ENCODE measurements at places on chromosomes 16 and 17.

DNA sequence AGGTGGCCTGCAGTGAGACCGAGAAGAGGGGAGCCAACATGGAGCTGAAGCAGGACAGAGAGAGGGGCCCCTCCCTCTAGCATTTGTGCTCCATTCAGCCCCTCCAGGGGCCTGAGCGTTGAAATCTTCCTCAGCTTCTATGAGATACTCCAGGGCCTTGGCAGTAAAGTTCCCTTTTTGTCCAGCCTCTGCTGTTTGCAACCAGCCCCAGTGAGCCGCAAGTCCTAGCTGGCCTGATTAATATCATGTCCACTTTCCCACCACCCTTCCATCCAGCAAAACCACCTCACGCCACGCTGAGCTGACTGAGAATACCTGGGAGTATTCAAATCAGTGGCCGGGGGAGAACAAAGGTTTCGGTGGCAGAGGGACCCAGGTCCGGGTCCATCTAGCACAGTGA is 11.7 kb upstream of the RPH3AL start:
- DNase-seq: no peak

DNA sequence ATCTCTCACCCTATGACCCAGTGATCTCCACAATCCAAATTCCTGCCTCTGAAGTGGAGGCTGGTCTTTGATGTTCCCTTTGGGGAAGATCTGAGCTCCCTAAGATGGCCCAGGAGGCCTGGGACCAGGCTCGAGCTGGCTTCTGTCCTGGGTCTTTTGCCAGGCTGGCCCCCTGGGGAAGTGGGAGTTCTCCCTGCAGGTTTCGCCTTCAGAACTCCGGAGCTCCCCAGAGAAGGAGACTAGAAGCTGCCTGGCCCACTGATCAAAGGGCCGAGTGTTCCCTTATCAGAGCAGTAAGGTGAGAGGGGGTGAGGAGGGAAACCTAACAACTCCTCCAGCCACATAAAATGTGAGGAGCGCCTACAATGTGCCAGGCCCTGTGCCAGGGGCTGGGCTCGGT is 147.1 kb downstream of the IRF8 start:
- DNase-seq: no peak

- no peak for DNase-seq
Measured at GRCh38 chr16:67430504-67430976, 381 bp upstream of the HSD11B2 start.

DNA sequence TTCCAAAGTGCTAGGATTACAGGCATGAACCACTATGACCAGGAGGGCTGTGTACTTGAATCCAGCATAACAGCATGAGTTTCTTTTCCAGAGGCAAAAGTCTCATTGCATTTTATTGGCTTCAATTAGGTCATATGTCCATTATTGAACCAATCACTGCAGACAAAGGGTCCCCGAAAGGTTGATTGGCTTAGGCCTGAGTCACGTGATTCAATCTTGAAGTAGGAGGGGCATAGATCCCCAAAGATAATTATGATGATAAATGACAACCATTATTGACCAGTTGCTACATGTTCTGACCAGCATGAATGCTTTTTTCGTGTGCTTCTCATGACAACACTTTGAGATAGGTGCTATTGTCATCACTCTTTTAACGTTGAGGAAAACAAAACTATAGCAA is 25.3 kb downstream of the CACNG3 start:
- DNase-seq: no peak

DNA sequence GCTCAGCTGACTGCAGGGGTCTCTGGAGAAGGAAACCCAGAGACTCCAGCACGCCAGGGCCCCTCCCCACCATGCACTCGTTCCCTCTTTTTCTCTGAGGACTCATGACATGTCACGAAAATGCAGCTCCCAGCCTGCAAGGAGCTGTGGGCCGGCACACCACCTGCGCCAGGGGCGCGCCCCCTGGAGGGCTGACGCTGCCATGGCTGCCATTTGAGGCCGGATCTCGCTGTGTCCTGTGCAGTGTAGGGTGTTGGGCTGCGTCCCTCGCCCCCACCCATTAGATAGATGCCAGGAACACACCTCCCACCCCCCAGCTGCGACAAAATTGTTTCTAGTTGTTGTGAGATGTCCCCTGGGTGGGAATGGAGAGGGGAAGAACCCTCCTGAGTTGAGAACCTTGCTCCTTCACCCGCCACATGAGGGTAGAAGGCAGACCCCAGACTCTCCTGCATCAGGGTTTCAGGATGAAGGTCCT is 8.2 kb downstream of the SYNGR2 start:
- peak; percentile 28 for DNase-seq

DNA sequence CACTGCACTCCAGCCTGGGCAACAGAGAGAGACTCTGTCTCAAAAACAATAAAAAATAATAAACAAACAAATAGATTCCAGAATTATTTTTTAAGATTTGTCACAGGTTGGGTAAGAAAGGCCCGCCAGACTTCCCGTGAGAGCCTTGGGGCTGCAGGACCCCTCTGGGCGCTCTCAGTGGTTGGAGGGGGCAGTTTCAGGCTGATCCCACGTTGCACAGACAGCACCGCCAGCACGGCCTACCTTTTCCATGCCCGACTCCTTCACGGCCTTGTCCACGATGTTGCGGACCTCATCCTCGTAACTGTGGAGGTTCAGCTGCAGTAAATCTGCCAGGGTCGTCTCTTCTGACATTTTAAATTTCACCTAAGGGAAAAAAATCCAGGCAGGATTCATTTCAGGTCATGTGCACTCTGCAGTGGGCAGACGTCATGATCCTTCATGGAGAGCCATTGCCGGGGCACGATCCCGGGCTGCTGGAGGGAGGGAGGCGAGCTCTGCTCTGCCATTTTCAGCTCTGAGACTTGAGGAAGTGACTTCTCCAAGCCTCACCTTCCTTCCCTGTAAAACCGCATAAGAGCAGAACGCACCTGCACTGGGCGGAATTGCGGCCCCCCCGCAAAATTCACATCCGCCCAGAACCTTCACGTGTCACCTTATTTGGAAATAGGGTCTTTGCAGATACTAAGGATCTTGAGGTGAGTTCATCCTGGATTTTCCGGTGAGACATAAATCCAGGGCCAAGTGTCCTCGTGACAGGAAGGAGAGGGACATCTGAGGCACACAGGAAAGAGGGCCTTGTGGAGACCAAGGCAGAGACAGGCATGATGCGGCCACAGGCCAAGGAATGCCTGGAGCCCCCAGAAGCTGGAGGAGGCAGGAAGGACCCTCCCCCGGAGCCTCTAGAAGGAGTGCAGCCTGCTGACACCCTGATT is 66.8 kb downstream of the DNAH17 start:
- no peak for DNase-seq

- DNase-seq: no peak
Measured at GRCh38 chr17:81197409-81197795, 25.4 kb downstream of the CEP131 start.

DNA sequence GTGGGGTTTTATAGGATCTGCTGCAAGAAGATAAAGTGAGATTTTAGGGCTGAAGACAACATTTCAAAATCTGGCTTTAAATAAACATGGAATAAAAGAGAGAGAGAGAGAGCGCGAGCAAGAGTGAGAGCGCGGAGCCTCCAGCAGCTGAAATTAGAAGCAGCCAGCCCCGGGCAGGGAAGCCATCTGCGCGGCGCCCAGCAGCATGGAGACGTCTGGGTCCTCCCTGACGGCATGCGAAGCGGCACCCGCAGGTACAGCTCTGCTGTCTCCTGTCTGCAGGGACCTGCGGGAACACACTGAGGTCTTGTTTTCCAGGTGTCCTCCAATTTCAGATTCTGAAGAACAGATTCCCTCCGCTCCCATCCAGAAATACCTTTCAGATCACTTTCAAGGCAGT is 7.9 kb upstream of the BAIAP2 start:
- no peak for DNase-seq

GRCh38 chr16:30351586-30352419 is 3.3 kb downstream of the CD2BP2 start:
- DNase-seq: no peak

DNA sequence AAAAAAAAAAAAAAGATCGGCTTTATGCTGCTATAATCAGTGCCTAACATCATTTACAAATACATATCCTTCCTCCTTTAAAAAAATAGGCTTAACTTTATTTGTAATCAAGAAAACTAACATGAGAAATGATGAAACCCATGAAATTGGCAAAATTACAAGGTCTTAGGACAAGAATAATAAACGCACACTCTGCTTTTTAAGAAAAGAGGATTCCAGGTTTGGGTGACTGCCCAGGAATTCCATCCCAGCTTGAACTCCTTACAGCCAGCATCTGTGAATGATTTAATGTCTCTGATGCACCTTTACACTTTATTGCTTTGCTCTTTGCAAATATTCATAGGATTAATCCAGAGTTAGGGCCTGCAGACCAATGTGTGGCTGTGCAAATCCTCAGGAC is 196.0 kb downstream of the CBLN1 start:
- DNase-seq: no peak

- no peak for DNase-seq
Measured at GRCh38 chr16:50467943-50468748, 80.0 kb upstream of the NKD1 start.

DNA sequence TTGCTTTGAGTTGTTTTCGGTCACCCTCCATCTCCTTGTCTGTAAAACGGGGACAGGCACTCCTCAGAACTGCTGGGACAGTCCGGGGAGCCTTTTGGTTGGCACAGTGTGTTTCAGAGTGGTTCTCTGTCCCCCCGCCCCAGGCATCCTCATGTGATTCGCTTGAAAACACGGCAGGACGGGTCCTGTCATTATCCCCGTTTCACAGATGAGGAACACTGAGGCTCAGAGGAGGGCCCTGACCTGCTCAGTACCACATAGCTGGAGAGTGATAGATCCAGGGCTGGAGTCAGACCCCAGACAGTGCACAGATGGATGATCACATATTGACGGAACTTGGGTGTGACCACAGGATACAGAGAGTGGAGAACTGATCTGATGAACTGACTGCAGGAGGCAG is 13.5 kb upstream of the ADGRG1 start:
- no peak for DNase-seq

DNA sequence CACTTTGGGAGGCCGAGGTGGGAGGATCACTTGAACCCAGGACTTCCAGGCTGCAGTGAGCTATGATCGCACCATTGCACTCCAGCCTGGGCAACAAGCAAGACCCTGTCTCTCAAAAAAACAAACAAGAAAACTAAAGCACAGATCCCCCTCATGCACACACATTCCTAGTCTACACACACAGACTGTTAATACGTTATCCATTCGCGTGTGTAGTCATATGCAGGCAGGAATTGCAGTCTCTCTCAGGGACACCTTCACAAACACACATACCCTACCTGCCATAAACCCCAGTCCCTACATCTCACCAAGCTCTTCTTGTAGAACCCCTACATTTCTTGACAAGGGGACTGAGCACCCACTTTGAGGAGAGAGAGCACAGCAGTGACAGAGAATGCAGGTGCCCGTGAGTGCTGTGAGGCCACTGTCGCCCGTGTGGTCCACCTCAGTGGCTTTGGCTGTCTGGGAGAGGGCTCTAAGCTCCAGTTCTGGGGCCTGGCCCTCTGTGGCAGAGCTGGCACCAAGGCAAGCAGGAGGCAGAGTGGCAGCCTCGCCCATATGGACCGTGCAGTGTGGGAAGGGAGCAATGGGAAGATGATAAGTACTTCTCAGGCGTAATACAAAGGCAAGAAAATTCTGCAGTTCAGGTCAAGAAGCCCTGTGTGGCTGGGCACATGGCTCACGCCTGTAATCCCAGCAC is 59.0 kb upstream of the RPH3AL start:
- DNase-seq: peak; percentile 14

- DNase-seq: no peak
Measured at GRCh38 chr17:82121660-82122629, 23.9 kb upstream of the FASN start.

DNA sequence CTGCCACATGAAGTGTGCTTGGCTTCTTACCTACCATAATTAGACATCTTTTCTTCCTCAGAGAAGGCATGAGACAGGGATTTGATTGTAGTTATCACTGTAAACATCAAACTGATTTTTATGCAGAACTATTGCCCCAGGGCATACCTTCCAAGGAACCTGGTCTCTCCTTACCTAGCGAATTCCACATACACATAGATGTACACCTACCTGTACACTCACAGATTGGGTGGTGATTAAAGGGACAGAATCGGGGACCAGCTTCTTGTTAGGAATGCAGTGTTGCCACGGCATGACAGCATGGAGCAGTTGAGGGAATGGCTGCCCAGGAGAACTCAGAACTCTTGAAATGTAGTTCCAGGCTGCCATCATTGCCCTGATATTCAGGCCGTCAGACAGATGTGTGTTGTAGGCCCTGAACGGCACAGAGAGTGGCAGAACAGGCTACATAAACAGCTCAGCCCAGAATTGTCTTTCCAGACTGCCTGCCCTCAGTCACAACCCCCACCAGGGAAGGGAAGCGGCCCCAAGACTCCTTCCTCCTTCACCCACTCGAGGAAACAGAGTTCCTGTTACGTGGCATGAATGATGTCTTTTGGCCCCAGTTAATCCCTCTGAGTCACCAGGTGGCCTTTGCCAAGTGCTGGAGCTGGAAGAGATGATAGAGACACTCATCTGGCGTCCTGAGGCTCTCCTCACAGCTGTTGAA is 17.8 kb upstream of the NAGLU start:
- DNase-seq: peak; percentile 69

DNA sequence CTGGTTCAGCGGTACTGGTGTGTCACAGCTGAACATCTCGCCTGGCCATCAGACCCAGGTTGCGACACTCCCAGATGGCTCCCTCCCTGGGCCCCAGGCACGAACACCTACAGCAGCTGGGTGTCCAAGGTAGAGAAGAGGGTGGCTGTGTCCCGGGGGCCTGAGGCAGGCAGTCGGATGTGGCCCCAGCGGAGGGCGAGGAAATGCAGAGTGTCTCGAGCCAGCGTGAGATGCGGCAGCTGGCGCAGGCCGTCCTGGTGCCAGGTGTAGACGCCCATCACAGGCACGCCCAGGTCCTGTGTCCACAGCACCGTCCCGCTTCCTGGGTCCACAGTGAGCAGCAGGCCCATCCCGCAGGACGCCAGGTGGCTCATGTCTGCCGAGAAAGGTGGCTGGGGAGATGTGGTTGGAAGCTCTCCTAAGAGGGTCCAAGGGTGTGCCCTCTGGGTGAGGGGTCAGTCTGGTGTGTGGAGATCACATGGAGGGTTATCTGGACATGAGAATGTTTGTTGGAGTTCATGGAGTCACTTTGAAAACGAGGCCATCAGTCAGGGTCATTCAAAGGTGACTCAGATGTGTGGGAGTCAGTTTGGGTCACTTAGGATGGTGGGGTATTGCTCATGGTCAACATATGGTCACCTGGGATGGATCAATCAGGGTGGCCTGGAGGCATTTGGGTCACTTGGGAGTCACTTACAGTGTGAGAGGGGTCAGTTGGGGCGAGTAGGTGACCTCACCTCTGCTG is 8.1 kb downstream of the ERN2 start:
- DNase-seq: no peak

- no peak for DNase-seq
Measured at GRCh38 chr17:31328160-31328535, 6.7 kb upstream of the EVI2A start.
